ENCODE measurements at places on chromosomes 6 and 20. TPM values are rescaled to one million over a fixed set of nuclear protein-coding genes. Genes with fewer than 3 reads are reported as not detected.

ASIP gene
- total RNA-seq: not detected

TREM2 gene
- total RNA-seq: not detected

MCCD1 gene
- not detected for total RNA-seq

F13A1 gene
- 0.18 TPM for total RNA-seq

MLIP gene
- total RNA-seq: not detected

HLA-F gene
- 7.4 TPM for total RNA-seq

RAET1L gene
- total RNA-seq: not detected

DNA sequence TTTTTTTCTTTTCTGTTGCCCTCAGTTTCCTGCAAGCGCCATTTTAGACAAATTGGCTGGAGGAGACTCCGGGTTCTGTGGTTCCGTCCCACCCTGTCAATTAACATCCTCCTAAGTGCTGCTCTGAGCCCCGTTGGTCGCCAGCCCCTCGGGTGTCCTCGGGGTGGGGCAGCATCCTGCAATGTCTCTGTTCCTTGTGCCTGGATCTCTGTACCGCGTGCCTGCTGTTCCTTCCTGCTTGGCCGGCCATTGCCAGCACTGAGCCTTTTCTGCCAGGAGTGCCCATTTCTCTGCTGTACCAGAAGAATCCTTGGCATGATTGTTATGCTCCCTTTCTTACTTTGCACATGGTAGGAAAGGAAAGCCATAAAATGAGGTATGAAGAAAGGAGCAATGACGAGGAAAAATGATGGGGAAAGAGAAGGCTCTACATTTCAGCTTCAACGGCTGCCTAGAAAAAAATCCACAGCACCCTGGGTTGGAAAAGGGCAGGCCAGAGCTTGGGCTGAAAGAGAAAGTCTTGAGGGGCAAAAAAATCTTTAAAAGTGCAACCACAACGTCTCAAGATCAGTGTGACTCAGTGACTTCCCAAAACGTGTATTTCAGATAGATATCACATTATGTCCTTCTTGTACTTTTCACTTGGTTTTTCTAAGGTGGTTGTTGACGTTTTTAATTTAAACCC lies 256.7 kb downstream of the CLIC5 start:
- H3K27me3 ChIP-seq: no peaks in the 10 kb centered on the region
- no peaks in the 10 kb centered on the region for H3K36me3 ChIP-seq
- no peak overlapping the region for H3K27ac ChIP-seq
- H3K4me3 ChIP-seq: no peak overlapping the region
- no peak for DNase-seq

DNA sequence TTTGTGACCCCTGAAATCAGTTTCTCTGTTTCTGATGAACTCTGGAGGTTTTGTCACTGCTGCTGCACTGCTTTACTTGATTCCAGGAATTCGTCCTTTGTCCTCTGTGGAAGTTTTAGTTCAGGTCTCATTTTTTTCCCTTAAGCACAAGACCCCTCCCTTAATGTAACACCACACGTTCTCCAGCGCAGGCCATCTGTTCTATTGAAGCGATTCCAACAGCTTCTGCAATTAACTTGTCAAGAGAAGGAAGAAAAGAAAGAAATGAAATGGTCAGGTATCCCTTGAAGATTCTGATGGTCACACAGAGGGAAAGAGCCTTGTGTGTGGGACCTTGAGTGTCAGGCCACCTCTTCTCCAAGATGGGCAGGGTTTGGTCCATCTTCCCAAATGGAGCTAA lies 7.8 kb upstream of the MAS1L start:
- H3K27ac ChIP-seq: no peak overlapping the region
- H3K36me3 ChIP-seq: no peaks in the 10 kb centered on the region
- no peak for DNase-seq
- no peak overlapping the region for H3K4me3 ChIP-seq
- H3K4me1 ChIP-seq: no peaks in the 10 kb centered on the region

- DNase-seq: no peak
- H3K27me3 ChIP-seq: no peaks in the 10 kb centered on the region
- no peak overlapping the region for H3K27ac ChIP-seq
- H3K4me3 ChIP-seq: no peak overlapping the region
Measured at GRCh38 chr20:56527521-56527920, 3.0 kb downstream of the FAM209A start.

GRCh38 chr6:27893836-27894807 lies 18.1 kb downstream of the OR2B2 start:
- peaks cover 4% of the 10 kb centered on the region for H3K36me3 ChIP-seq
- H3K4me1 ChIP-seq: no peaks in the 10 kb centered on the region
- H3K27me3 ChIP-seq: no peaks in the 10 kb centered on the region
- peak; percentile 84 for DNase-seq

- DNase-seq: no peak
- no peaks in the 10 kb centered on the region for H3K27me3 ChIP-seq
- H3K4me1 ChIP-seq: peaks cover 8% of the 10 kb centered on the region
- no peaks in the 10 kb centered on the region for H3K36me3 ChIP-seq
- no peak overlapping the region for H3K27ac ChIP-seq
Measured at GRCh38 chr20:37911261-37911660, 8.3 kb downstream of the VSTM2L start.

DNA sequence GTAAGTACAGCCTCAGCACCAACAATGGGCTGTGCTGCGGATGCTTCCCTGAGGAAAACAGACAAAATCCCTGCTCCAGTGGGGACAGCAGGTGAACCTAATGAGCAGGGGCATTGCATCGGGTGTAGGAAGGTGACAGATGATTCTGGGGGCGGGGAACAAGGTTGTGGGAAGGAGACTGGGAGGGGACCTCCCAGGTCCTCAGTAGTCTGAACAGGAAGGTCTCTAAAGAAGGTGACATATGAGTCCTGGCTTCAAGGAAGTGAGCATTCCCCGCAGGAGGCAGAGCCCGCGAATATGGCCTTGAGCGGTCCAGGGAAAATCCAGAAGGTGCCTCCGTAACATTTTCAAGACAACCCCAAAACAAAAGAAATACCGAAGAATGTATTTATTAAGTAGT lies 19.4 kb downstream of the ULBP1 start:
- H3K27me3 ChIP-seq: peaks cover 71% of the 10 kb centered on the region
- H3K4me1 ChIP-seq: no peaks in the 10 kb centered on the region
- no peak overlapping the region for H3K4me3 ChIP-seq

- no peak overlapping the region for H3K4me3 ChIP-seq
- no peak overlapping the region for H3K27ac ChIP-seq
- no peaks in the 10 kb centered on the region for H3K36me3 ChIP-seq
- H3K27me3 ChIP-seq: no peaks in the 10 kb centered on the region
- H3K4me1 ChIP-seq: peaks cover 9% of the 10 kb centered on the region
- no peak for DNase-seq
Measured at GRCh38 chr6:137549106-137549505, 54.9 kb upstream of the OLIG3 start.

- DNase-seq: no peak
- no peaks in the 10 kb centered on the region for H3K36me3 ChIP-seq
- H3K4me3 ChIP-seq: no peak overlapping the region
- H3K27me3 ChIP-seq: no peaks in the 10 kb centered on the region
Measured at GRCh38 chr6:139014945-139015344, 13.6 kb upstream of the ABRACL start.

DNA sequence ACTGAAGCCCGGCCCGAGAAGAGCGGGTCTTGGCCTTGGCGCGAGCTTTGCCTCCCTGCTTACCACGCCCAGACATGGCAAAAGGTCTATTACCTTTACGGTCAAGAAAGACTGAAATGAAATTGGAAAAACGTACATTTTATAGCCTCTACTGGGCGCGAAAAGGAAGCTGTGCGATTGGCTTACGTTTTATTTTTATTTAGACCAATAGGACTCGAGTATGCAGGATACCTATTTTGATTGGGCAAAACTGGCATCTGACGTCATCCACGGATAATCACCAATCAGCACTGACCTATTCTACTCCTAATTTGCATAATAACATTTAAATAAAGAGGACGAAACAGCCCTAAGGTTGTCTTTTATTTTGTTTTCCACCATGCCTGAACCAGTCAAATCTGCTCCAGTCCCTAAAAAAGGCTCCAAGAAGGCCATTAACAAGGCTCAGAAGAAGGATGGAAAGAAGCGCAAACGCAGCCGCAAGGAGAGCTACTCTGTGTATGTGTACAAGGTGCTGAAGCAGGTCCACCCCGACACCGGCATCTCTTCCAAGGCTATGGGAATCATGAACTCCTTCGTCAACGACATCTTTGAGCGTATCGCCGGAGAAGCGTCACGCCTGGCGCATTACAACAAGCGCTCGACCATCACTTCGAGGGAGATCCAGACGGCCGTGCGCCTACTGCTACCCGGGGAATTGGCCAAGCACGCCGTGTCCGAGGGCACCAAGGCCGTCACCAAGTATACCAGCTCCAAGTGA lies 97.4 kb downstream of the OR2B2 start:
- DNase-seq: peak; percentile 87
- no peaks in the 10 kb centered on the region for H3K4me1 ChIP-seq
- H3K27me3 ChIP-seq: no peaks in the 10 kb centered on the region
- no peaks in the 10 kb centered on the region for H3K36me3 ChIP-seq
- H3K27ac ChIP-seq: peak overlapping the region; percentile 95

DNA sequence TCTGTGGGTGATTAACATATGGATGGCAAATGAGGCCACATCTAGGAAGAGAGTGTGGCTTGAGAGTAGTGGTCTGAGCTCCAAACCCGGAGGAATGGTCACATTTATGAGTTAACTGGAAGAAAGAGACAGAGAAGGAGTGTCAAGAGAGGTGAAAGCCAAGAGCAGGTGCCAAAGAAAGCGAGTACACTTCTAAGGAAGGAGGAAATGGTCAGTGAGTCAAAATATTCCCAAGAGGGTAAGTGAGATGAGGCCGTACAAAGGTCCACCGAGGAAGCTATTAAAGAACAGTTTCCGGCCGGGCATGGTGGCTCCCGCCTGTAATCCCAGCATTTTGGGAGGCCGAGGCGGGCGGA lies 104.5 kb upstream of the RNF24 start:
- H3K4me1 ChIP-seq: peaks cover 2% of the 10 kb centered on the region
- DNase-seq: no peak
- no peaks in the 10 kb centered on the region for H3K36me3 ChIP-seq
- H3K27me3 ChIP-seq: no peaks in the 10 kb centered on the region
- no peak overlapping the region for H3K27ac ChIP-seq
- no peak overlapping the region for H3K4me3 ChIP-seq

DNA sequence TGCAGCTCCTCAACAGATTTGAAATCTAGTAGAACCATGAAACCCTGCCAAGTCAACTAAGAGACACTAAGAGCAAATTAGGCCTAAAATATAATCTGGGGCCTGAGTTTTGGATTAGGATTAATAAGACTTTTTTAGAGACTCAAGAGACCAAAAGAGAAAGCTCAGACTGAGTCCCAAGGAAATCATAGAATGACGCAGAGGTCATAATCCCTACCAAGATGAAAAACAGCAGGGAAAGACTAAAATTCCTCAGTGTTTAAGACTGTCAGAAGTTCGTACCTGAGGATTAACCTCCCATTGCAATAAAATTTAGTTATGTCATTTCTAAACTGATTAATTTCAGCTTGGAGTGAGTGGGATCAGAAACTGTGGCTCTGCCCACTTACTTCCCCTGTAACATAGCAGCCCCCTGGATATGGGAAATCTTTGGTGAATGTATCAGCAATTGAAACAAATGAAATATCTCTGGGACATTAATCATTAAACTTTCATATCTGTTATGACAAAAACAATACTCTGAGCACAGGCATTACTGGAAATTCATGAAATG lies 200.3 kb downstream of the EDN1 start:
- no peak overlapping the region for H3K4me3 ChIP-seq
- no peaks in the 10 kb centered on the region for H3K27me3 ChIP-seq
- H3K27ac ChIP-seq: no peak overlapping the region
- no peaks in the 10 kb centered on the region for H3K4me1 ChIP-seq
- H3K36me3 ChIP-seq: no peaks in the 10 kb centered on the region
- DNase-seq: no peak

DNA sequence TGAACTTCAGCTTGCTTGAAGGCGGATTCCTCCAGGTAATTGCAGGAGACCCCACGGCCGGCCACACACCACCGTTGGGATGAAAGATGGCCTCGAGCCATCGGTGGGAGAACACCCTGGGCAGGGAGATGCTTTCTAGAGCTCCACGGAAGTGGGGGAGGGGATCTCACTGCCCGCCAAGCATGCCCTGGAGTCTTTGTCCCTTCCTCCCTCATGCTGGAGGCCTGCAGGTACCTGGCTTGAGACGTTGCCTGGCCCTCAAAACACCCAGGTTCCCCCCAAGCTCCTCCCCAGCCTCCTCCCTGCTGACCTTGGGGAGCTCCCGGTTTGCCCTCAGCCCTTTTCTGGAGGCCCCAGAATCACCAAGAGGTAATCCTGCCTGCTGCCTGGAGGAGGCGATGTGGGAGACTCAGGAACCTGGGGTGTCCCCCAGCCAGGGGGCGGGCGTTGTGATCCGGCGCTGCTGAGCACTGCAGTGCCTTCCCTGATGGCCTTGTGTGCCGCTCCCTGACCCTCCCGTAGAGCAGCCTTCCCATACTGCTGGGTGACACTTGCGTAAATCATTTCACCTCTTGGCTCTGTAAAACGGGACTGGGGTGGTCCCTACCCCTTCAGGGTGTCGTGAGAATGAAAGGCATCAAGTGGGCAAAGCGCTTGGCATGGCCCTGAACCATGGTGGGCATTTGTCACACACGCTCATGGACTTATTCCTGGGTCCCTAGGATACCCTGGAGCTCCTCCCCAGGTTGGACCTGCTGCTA lies 91.4 kb downstream of the CEBPB start:
- H3K27me3 ChIP-seq: no peaks in the 10 kb centered on the region
- H3K4me1 ChIP-seq: no peaks in the 10 kb centered on the region
- H3K27ac ChIP-seq: no peak overlapping the region

DNA sequence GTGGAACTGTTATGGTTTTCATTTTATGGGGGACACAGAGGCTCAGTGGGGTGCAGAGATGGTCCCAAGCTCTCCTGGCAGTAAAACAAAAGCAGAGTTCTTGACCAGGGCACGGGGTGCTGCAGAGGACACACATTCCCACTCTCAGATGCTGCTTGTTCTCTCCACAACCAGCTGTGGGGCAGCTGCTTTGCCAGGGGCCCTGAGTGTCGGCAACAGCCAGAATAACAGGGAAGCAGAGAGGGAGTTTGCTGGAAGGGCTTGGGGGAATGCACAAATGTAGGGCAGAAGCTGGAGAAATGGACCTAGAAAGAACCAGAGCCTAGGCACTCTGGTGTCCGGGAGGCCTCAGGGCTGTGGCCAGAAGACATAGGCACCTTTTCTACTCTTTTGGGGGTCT lies 93.7 kb downstream of the CDH26 start:
- no peaks in the 10 kb centered on the region for H3K27me3 ChIP-seq
- H3K4me3 ChIP-seq: no peak overlapping the region
- no peaks in the 10 kb centered on the region for H3K36me3 ChIP-seq
- no peak overlapping the region for H3K27ac ChIP-seq
- H3K4me1 ChIP-seq: no peaks in the 10 kb centered on the region
- DNase-seq: no peak

- DNase-seq: no peak
- H3K36me3 ChIP-seq: peaks cover 26% of the 10 kb centered on the region
- H3K27me3 ChIP-seq: no peaks in the 10 kb centered on the region
- H3K4me1 ChIP-seq: no peaks in the 10 kb centered on the region
- no peak overlapping the region for H3K4me3 ChIP-seq
Measured at GRCh38 chr6:165098165-165098564, 211.2 kb downstream of the C6orf118 start.

GRCh38 chr6:13075141-13075845 lies 253.0 kb downstream of the TBC1D7 start:
- H3K4me1 ChIP-seq: peaks cover 4% of the 10 kb centered on the region
- no peaks in the 10 kb centered on the region for H3K27me3 ChIP-seq
- H3K4me3 ChIP-seq: no peak overlapping the region
- H3K27ac ChIP-seq: no peak overlapping the region
- no peak for DNase-seq

GRCh38 chr20:5779071-5779900 lies 29.1 kb downstream of the SHLD1 start:
- DNase-seq: no peak
- no peak overlapping the region for H3K4me3 ChIP-seq
- no peaks in the 10 kb centered on the region for H3K27me3 ChIP-seq
- H3K36me3 ChIP-seq: peaks cover 11% of the 10 kb centered on the region

Data from H9 (cell line).